ENCODE measurements at places on chromosomes 13 and 19. TPM values are rescaled to one million over a fixed set of nuclear protein-coding genes. Genes with fewer than 3 reads are reported as not detected.

The TINCR gene
- 0.76 TPM for total RNA-seq

The GGN gene
- total RNA-seq: 0.27 TPM

The DMPK gene
- 22.5 TPM for total RNA-seq

The DPRX gene
- total RNA-seq: not detected

The UBE2L5 gene
- total RNA-seq: 0.22 TPM
